Peyer's patch (tissue), 4 donors: ENCODE measurements at places on chromosomes 7 and 10.

DNA sequence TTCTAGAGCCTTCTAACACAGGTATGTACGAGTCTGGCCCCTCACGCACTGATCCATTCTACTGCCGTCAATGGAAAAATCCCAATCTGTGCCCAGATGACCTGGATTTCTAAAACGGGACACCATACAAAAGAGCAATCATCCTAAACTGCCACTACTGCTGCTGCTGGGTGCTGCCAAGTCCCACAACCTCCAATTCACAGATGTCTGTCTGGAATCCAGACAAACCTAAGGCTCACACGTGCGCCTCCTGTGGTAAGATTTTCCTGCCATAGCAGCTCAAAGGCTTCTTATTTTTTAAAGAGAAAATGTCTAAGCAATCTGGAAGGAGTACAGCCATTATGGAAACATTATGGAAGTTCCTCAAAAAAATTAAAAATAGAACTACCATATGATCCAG, 40.9 kb downstream of the JCAD start:
- no peaks in the 10 kb centered on the region for H3K4me1 ChIP-seq
- no peak overlapping the region for H3K4me3 ChIP-seq
- H3K27me3 ChIP-seq = no peaks in the 10 kb centered on the region
- no peak for DNase-seq
- no peak overlapping the region for H3K27ac ChIP-seq
- no peaks in the 10 kb centered on the region for H3K36me3 ChIP-seq

- H3K36me3 ChIP-seq = no peaks in the 10 kb centered on the region
- DNase-seq = no peak
- no peaks in the 10 kb centered on the region for H3K4me1 ChIP-seq
Observed at GRCh38 chr7:126569402-126569801, 683.3 kb downstream of the GRM8 start.

DNA sequence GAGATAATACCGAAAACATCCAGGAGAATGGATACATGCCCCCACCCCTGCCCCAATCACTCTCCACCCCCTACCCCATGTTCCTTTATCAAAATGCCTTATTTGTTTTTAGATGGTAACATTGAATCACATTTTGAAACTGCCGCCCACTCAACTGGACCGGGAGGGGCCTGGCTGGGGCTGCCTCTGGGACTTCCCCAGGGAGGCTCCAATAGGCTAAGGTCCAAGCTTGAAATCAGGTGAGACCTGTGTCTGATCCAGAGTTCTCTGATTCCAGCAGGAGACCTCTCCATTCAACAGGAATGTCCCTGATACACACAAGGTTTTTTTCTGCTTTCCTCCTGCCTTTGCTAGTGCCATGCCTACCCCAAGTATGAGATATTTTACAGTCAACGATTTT, 43.8 kb upstream of the ACSL5 start:
- H3K36me3 ChIP-seq = no peaks in the 10 kb centered on the region
- no peaks in the 10 kb centered on the region for H3K4me1 ChIP-seq
- H3K27me3 ChIP-seq = no peaks in the 10 kb centered on the region
- no peak overlapping the region for H3K4me3 ChIP-seq
- H3K27ac ChIP-seq = no peak overlapping the region

DNA sequence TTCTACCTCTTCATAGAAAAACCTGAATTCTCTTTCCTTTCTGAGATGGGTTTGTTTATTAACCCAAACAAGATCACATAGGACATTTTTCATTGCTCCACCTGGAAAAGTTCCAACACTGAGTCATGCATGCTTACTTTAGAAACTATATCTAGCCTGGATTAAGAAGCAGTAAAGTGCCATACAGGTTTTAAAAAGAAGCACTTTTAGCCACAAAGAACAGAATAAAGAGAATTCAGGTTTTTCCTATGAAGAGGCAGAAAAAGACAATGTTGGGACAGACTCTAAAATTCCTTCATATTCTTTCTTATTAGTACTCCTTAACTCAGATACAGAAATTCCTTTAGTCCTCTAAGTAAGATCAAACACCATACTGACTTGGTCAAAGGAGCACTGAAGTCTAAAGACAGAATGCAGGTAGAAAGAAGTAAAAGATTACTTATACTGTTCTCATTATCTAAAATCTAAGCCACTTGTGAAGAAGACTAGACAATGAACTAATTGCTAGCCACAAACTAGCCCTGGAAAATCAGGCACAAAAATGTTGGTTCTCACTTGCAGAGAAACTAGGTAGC, 241.3 kb downstream of the ANK3 start:
- H3K27ac ChIP-seq = no peak overlapping the region
- no peak for DNase-seq
- H3K4me1 ChIP-seq = peaks cover 16% of the 10 kb centered on the region
- H3K27me3 ChIP-seq = no peaks in the 10 kb centered on the region

- no peaks in the 10 kb centered on the region for H3K36me3 ChIP-seq
- no peak overlapping the region for H3K27ac ChIP-seq
- no peaks in the 10 kb centered on the region for H3K4me1 ChIP-seq
- no peaks in the 10 kb centered on the region for H3K27me3 ChIP-seq
- no peak overlapping the region for H3K4me3 ChIP-seq
Observed at GRCh38 chr7:25134358-25135010, 9.4 kb upstream of the CYCS start.

GRCh38 chr7:35875292-35875691, 74.4 kb downstream of the SEPTIN7 start:
- H3K4me1 ChIP-seq = no peaks in the 10 kb centered on the region
- no peak overlapping the region for H3K4me3 ChIP-seq
- H3K36me3 ChIP-seq = no peaks in the 10 kb centered on the region
- no peaks in the 10 kb centered on the region for H3K27me3 ChIP-seq
- DNase-seq = no peak

DNA sequence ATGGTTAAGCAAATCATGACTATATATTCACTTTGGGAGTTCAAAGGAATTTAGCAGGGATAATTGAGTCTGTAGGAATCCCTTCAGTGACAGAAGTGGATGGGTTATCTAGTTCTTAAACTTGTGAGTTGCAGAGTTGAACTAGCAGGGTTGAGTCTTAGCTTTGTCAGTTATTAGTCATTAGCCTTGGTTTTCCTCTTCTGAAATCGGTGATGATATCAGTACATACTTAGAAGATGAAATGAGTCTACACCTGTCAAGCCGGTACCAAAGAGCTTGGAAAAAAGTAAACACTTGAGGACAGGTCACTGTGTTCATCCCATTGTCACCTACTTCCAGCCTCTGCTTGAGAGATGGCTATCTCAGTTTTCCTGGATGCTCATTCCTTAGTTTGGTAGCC, 73.5 kb downstream of the BUB3 start:
- no peaks in the 10 kb centered on the region for H3K27me3 ChIP-seq
- DNase-seq = no peak
- H3K4me1 ChIP-seq = no peaks in the 10 kb centered on the region

DNA sequence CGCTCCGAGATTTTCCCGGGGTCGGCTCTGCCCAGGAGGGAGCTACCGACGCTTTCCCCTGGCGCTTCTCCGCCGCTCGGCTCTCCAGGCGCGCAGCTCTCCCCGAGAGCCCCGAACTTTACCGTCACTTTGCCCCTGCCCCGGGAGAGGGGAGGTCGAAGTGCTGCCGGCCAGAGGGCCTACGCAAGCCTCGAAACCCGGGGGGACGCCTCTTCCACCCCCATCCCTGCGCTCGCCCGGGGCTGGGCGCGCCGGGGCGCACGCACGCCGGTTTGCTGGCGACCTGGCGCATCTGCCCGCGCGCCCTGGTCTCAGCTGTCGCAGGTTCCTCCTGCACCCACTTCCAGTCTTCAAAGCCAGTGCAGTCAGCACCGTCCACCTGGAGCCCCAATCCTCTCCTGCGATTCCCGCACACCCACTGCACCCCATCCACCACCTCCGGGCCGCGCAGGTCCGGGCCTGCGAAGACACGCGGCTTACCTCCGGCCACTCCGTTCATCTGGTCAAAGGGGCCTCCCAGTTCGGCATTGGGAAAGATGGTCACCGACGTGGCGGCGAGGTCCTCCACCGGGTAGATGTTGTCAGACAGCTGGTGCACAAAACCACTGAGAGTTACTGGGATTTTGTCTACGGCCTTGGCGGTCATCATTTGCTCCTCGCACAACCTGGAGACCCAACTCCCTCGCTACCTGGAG, 638 bp downstream of the EGR2 start:
- H3K27me3 ChIP-seq = no peaks in the 10 kb centered on the region
- H3K27ac ChIP-seq = peak overlapping the region; percentile 89
- peak; percentile 60 for DNase-seq
- H3K4me1 ChIP-seq = peaks cover 32% of the 10 kb centered on the region

GRCh38 chr7:32200646-32201045, 130.4 kb upstream of the PDE1C start:
- no peak for DNase-seq
- no peak overlapping the region for H3K27ac ChIP-seq
- H3K4me3 ChIP-seq = no peak overlapping the region
- no peaks in the 10 kb centered on the region for H3K36me3 ChIP-seq

DNA sequence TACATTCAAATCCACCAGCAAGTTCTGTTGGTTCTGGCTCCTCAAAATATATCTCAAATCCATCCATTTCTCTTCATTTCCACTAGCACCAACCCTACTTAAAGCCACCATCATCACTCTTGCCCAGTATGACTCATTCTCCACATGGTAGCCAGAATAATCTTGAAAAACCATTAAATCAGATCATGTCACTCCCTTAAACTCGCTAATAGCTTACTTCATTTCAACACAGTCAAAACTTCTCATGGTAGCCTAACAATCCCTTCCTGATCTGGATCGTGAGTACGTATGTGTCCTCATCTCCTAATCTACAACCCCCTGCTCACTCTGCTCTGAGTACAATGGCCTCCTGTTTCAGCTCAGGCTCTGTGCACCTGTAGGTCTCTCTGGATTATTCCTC, 8.7 kb downstream of the EPC1 start:
- no peak overlapping the region for H3K27ac ChIP-seq
- H3K27me3 ChIP-seq = no peaks in the 10 kb centered on the region
- peaks cover 87% of the 10 kb centered on the region for H3K4me1 ChIP-seq
- DNase-seq = no peak
- peaks cover under 1% of the 10 kb centered on the region for H3K36me3 ChIP-seq

DNA sequence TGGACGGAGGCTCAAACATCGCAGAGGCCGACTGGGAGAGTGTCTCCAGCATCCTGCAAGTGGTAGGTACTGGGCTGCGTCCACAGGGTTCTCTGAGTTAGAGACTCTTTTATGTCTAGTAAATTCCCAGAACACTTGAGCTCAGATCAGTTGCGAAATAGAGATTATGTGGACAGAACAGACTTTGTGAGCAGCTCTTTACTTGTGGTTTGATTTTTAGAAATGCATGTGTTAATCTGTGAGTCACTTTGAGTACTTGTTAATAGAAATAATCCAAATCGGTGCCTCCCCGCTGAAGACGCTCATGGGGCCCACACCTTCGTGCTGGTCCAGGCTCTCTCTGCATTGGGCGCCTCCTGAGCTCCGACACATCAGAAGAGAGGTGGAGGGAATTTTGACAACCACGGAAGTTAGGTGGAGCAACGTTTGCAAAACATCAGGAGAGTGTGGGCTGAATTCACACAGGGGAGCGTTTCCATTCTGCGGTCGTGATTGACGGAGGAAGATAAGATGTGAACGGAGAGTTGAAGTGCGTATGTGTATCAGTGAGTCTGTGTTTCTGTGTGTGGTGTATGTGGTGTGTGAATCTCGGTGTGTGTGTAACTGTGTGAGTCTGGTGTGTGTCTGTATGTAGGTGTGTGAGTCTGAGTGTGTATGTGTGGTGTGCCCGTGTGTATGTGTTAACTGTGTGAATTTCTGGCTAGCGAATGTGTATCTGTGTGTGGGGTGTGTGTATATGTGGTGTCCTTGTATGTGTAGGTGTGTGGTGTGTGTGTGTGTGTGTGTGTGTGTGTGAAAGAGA, 32.1 kb downstream of the PFKP start:
- peaks cover 32% of the 10 kb centered on the region for H3K36me3 ChIP-seq
- H3K27ac ChIP-seq = no peak overlapping the region
- no peak for DNase-seq
- H3K4me1 ChIP-seq = peaks cover 31% of the 10 kb centered on the region
- no peaks in the 10 kb centered on the region for H3K27me3 ChIP-seq
- no peak overlapping the region for H3K4me3 ChIP-seq

DNA sequence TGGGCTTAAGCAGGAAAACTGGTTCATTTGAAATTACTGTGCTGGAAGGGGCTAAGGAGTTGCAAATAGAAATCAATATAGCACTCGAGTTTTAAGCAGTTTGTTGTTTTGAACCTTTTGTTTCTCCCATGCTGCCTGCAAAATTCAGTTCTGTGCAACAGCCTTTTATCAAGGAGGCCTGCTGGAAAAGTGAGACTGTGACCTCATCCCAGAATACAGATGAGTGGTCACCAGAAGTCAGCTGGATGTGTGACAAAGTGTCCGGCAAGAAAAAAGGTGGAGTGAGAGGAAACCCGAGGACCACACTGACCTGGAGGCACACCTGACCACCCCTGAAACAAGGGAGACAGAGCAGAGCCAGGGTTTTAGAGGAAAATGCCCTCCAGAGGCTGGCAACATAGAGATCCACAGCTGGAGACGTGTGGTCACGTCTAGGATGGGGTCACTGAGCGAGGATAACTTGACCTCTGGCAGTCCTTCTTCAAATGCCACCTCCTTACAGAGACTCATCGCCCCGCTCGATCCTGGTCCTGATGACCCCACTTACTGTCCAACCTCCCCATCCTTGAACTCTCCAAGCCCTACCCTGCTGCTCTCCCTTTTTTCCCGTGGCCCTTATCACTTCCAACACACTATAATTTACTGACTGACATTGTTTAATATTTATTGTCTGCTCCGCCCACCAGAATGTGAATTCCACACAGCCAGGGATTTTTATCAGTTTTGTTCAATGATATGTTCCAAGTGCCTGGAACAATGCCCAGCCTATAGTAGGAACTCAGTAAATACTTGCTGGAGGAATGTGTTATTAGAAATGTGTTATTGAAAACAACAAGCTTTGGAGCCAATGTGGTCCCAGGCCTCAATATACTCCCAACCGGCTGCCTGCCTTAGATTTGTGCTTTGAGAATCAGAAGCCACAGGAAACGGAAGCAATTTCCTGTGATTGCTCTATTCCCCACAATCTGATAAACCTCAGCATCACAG, 243.8 kb downstream of the GLI3 start:
- H3K4me1 ChIP-seq = no peaks in the 10 kb centered on the region
- no peaks in the 10 kb centered on the region for H3K36me3 ChIP-seq
- no peak overlapping the region for H3K27ac ChIP-seq
- no peaks in the 10 kb centered on the region for H3K27me3 ChIP-seq
- no peak overlapping the region for H3K4me3 ChIP-seq

DNA sequence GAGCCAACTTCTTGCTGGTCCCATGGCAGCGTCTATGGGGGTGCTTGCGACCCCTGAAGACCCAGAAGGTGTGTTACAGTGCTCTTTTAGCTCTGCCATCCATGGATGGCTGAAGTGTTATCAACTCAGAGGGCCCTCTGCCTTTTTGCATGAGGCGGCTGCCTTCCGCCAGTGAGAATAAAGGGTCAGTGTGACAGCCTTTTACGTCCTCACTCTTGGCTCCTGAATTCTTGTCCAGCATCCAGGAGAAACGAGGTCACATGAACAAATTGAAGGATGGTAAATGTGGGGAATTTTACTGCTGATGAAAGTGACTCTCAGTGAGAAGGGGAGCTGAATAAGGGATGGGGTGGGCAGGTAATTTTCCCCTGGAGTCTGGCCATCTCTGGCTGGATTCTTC, 24.1 kb downstream of the SSMEM1 start:
- H3K36me3 ChIP-seq = no peaks in the 10 kb centered on the region
- H3K4me1 ChIP-seq = no peaks in the 10 kb centered on the region
- no peak for DNase-seq
- H3K27me3 ChIP-seq = no peaks in the 10 kb centered on the region
- H3K27ac ChIP-seq = no peak overlapping the region
- H3K4me3 ChIP-seq = no peak overlapping the region

GRCh38 chr7:1993031-1993695, 239.6 kb downstream of the MAD1L1 start:
- no peaks in the 10 kb centered on the region for H3K4me1 ChIP-seq
- DNase-seq = no peak
- H3K27me3 ChIP-seq = no peaks in the 10 kb centered on the region
- H3K36me3 ChIP-seq = no peaks in the 10 kb centered on the region
- no peak overlapping the region for H3K27ac ChIP-seq
- no peak overlapping the region for H3K4me3 ChIP-seq
